ENCODE measurements at places on chromosomes 12 and 14.
A peak's percentile ranks its signal among the peaks of the same experiment; 100 is the strongest.

DNA sequence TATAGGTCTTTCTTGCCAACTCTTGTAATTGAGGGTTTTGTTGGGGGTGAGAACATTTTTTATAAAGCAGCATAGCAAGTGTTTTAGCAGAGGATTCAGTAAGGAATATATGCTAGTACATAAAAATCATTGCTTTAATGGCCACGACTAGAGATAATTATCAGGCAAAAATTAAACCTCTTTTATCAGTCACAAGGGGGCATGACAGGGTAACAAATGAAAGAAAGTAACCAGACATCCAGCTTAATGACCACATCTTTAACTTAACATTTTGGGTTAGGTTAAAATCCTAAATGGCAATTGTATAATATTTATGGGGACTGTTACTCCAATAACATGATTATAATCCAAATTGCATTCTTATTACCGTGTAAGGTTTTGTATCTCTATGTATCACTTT is 119.6 kb downstream of the LRRIQ1 start:
- DNase-seq = no peak

GRCh38 chr12:46450279-46450748 is 77.7 kb upstream of the SLC38A2 start:
- DNase-seq = no peak

DNA sequence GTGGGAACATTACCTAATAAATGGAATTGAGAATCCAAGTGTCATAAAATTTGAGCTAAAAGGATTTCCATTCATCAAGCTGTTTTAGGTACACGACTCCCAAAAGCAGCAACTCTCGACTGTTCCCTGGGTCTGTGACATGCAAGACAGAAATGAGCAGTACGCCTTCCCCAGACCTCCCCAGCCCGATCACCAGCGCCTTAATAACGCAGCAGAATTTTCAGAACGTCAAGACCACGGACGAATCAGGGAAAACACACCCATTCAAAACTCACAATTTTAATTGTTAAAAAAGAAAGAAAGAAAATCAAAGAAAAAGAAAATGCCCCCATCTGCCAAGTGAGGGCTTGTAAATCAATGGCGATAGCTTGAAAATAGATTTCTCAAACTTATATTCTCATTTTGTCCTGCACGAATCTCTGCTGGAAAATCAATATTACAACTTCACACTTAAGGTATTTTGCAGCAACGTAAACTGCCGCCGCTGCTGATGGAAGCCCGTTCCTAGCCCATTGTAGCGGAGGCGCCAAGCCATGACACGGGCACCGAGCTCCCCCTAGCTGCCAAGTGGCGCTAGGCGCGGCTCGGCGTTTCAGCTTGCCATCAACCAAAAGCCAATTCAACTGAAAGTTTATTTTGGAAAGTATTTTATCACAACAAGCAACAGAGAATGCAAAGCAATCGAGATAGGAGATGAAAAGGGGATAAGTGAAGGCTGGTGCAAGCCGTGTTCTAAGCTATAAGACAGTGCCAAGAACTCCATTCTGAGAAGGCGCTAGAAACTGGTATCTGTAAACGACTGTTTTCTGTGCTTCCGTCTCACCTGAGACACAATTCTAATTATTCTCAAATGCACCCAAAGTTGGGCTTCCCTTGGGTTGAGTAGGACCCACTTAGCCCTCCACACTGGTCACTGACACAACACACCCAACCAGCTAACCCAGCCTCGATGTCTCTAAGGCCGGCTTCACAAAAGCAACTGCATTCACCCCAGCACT is 5.5 kb downstream of the BCL11B start:
- DNase-seq = peak; percentile 75

DNA sequence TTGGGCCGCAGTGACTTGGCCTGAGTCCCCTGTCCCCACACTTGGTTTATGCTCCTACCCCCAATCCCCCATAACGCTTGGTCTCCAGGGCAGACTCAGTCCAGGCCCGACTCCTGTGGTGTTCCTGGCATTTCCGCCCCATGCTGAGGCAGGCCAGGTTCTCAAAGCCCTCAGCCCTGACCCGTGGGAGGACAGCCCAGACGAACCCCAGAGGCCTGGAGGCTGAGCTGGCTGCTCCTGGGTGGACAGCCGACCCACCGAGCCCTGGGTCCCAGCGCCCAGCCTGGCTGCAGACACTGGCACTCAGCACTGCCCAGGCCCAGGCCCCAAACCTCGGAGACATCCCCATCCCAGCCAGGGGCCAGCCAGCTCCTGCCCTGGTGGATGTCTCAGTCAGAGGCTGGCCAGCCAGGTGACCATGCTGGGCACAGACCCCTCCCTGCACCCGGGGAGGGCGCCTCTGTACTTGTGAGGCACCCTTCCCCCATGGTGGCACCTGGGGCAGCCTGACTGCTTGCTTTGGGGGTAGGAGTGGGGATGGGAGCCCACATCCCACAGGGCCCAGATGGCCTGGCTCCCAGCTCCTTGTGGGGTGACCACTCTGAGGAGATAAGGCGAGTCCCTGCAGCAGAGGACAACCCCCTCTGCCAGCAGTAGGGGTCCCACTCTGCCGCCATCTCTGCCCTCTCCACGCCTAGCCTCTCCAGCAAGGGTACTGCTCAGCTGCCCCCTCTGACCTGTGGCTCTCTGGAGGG is 1.4 kb downstream of the PLD4 start:
- DNase-seq = no peak

DNA sequence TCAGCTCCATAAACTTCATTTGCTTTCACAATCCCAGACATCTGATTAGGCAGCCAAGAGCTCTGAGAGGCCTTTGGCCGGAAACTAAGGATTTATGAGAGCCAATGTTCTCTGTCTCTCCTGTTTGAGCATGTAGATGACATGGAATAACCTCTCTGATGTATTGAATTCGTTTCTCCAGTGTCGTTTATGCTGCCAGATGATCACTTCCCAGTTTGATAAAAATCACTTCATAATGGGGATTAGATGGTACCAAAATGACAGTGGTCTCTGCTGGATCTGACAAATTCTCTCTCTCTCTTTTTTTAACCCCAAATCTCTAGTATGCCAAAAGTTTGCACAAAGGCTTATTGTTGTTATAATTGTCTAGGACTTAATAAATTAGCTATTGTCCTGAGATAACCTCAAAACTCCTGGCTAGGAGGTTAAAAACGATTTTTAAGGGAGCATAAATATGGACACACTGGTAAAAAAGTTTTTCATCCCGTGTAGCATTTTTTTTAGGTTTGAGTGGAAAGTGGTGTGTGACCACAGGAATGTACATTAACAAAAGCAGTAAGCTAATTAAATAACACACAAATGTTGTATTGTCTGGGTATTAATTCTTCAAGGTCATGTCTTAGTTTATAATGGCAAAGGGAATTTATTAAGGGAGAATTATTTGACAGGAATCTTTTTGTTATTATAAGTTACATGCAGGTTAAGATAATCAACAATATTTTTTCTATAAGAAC is 82.6 kb upstream of the USP44 start:
- no peak for DNase-seq

GRCh38 chr12:9870286-9870866 is 1.2 kb upstream of the CLEC2B start:
- DNase-seq = no peak

- no peak for DNase-seq
Measured at GRCh38 chr12:105418229-105418628, 87.7 kb downstream of the C12orf75 start.

DNA sequence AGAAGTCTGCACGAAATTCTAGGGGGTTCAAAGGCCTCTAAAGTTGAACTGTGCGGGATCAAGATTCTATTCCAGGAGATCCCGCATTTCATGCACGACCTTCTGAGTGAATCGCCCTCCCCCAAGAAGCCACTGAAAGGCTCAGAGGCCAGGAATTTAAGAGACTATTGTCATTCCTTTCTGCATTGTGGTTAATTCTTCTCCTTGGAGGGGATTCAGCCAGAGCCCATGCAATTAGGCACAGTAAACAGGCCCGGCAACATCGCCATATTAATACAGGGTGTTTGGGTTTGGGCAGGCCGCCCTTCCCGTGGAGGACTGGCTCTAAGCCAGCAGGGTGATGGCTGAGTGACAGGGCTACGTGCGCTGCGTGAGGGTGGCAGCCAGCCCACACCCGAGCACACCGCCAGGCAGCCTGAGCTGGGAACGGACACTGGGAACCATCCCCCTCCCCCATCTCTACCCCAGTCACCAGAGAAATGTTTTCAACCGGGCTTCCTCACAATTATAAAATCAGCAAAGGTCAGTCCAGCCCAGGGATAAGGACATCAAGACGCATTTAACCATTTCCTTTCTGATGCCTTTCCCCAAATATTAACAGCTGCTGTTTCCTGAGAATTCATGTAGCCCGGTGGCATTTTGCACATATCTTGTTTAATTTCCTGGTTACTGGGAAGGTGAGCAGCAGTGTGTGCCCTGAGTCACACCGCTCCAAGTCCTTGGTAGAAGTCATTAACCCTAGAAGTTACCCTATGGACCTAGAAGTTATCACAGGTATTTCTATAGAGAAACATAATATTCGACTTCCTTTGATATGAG is 12.5 kb downstream of the EGLN3 start:
- DNase-seq = no peak

- no peak for DNase-seq
Measured at GRCh38 chr12:26857465-26858176, 24.6 kb upstream of the ITPR2 start.

GRCh38 chr14:35877276-35877675 is 51.1 kb downstream of the BRMS1L start:
- DNase-seq = no peak

DNA sequence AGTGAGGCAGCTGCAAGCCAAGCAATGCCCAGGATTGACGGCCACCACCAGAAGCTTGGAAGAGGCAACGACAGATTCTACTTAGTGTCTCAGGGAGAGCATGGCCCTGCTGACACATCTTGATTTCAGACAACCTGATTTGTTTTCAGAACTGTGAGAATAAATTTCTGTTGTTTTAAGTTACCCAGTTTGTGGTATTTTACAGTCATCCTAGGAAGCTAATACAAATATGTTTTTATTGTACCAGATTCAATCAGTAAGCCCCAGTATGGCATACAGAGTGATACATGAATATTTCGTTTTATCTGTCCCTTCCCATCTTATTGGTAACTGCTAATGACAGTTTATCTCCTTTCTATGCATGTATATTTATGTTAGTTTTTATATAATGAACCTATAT is 62.3 kb downstream of the SAMD4A start:
- DNase-seq = no peak

- DNase-seq = no peak
Measured at GRCh38 chr12:107223821-107224220, 130.5 kb upstream of the CRY1 start.

- DNase-seq = no peak
Measured at GRCh38 chr12:27553941-27554340, 29.9 kb downstream of the PPFIBP1 start.

DNA sequence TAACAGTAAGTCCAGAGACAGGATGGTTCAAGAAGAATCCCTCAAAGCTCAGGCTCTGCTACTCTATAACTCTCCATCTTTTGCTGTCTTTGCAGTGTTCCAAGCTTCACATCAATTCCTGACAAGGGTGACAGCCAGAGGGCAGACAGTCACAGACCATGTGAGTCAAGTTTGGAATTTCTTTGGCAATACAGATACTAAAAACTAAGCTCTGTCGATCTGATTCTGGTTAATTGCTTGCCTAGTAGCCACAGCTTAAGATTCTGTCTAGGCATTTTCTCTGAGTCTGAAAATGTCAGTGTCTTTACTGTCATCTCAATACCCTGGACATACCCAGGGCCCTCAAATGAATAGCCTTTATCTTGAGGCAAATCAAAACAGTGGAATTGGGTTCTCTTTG is 153.7 kb downstream of the CEP128 start:
- DNase-seq = no peak

GRCh38 chr12:15600223-15600935 is 188.8 kb downstream of the EPS8 start:
- no peak for DNase-seq

- no peak for DNase-seq
Measured at GRCh38 chr14:97100306-97100705, 303.1 kb downstream of the VRK1 start.

- peak; percentile 54 for DNase-seq
Measured at GRCh38 chr12:55072083-55072482, 52.3 kb downstream of the NEUROD4 start.

DNA sequence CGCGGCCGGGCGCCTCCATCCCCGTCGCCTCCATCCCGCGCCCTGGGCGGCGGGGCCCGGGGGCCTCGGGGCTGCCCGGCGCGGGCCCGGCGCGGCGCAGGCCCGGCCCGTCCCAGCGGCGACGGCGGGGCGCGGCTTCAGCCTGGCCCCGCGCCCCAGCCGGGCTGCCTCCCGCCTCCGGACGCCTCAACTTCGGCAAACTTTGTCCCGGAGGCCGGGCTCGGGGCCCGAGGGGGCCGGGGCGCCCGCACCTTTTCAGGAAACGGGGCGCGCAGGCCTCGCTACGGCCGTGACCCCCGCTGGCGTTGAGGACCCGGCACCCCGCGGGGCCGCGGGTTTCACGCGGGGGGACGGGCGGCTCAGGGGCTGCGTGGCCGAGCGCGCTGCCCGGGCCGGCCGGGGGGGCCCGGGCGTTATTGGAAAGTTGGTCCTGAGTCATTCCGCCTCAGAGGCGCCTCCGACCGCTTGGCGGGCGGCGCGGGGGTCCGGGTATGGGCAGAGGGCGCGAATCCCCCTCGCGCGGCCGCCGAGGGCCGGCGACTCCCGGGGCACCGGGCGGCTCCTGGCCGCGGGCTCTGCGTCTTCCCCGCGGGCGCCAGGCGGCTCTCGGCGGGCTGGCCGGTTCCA is 575 bp downstream of the TRAF3 start:
- no peak for DNase-seq

DNA sequence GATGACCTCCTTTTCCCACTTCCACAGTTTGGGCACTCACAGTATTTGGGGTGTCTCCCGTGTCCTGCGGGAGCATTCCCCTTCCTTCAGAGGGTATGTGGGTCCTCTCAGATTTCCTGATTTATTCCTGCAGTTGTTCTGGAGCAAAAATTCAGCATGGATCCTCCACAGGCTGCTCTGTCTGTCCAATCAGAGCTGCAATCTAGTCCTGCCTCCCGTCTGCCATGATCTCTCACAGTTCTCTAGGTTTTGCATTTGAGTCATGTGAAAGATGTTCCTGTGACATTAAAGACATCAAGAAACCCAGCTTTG is 435.9 kb downstream of the TMTC2 start:
- no peak for DNase-seq

GRCh38 chr14:37992499-37992898 is 215.2 kb upstream of the SSTR1 start:
- DNase-seq = no peak

DNA sequence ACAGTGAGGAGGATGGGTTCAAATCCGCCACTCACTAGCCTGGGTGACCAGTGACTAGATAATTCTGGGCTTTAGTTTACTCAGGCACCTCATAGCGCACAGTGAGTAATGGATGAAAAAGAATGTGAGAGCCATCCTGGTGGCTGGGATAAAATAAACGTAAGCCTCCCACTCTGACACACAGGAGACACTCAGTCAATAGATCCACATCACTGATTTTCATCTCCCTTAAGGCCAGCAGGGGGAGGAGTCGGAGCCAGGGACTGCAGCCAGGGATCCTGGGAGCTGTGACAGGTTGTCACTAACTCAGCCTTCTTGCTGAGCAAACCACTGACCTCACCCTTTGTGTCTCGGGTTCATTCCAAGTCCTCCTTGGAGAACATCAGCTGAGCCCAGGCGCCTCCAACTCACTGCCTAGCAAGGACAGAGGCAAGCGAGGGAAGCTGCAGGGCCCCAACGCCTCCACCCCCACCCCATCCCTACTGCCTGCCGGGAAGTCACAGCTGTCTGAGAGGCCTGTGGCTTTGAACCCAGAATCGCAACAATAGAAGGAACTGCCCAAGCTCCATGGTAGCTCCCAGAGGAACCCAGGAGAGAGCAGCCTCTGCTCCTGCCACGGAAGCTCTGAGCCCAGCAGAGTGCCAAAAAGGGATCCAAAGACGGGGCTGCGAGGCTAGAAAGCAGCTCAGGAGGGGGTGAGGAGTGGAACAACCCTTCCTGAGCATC is 30.7 kb downstream of the PXN start:
- no peak for DNase-seq

GRCh38 chr12:86496595-86496994 is 240.4 kb upstream of the MGAT4C start:
- no peak for DNase-seq
